ENCODE measurements at places on chromosomes 16 and 17.

- DNase-seq = no peak
Measured at GRCh38 chr17:32445497-32445896, 1.2 kb downstream of the PSMD11 start.

DNA sequence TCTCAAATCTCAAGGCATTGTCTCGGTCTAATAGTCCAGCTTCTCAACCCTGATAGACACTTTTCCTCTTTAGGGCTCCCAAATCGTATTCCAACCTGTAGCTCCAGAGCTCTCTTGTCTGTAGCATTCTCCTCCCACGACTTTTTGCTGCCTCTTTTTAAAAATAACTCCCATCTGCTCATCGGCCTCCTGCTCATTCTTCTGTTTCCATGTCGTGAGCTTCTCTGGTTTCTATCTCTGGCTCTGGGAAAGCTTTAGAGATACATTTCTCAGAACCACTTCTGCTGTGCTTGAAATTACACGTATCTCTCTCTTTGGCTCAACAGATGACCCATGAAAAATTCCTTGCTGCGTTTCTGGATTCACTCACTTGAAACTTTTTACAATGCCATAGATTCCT lies 609.6 kb upstream of the C16orf82 start:
- DNase-seq = no peak

GRCh38 chr17:9002606-9003354 lies 18.5 kb upstream of the NTN1 start:
- DNase-seq = peak; percentile 50

DNA sequence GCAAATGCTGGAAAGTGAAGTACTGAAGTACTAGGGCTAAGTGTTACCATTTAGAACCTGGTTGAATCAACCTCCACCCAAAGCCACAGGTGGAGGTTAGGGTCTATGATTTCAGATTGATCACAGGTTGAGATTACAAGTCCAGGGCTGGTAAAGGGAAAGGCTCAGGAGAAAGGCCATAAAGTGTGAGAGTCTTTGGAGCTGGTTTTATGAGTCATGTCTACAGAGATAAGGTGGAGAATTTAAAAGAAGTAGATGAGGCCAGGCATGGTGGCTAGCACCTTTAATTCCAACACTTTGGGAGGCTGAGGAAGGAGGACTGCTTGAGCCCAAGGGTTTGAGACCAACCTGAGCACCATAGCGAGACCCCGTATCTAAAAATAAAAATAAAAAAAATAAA lies 221.7 kb upstream of the CDH11 start:
- no peak for DNase-seq

- DNase-seq = no peak
Measured at GRCh38 chr17:37824534-37825485, 80.0 kb upstream of the HNF1B start.

DNA sequence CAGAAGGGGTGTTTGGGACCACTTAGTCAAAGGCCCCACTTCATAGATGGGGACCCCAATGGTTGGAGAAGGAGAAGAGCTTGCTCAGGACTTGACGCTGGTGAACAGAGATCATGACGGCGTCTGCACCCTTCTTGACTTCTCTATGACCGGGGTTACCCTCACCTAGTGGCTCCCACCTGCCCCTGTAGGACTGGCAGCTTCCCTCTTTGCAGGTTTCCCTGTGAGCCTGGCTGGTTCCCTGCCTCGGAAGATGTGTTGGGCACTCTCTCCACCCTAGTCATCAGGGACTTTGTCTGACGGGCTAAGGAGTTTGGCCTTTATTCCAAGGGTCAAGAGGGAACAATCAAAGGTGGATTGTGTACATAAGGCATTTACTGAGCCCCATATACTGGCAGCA lies 22.7 kb downstream of the TBX4 start:
- DNase-seq = no peak

DNA sequence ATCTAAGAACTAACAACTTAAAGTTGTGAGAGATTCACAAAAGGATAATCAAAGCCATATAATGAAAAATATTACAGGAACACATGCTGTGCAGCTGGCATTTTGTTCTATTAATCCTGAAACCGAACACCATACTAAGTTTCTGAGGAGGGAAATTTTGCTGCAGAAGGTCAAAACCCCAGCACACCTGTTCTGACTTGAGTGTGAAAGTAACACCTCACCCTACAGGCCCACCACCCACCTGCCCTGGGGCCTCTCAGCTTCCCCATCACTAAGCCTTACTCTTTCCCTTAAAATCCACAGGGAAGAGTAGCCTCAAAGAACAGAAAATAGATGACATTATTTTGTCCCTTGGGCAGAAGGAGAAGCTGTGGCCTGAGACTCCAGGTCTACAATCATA lies 44.8 kb downstream of the STAT5A start:
- no peak for DNase-seq

GRCh38 chr17:62800585-62800984 lies 7.5 kb downstream of the MARCHF10 start:
- no peak for DNase-seq

- DNase-seq = no peak
Measured at GRCh38 chr16:9650284-9650683, 531.9 kb downstream of the GRIN2A start.

- DNase-seq = no peak
Measured at GRCh38 chr17:50268743-50269275, 5.5 kb upstream of the TMEM92 start.

DNA sequence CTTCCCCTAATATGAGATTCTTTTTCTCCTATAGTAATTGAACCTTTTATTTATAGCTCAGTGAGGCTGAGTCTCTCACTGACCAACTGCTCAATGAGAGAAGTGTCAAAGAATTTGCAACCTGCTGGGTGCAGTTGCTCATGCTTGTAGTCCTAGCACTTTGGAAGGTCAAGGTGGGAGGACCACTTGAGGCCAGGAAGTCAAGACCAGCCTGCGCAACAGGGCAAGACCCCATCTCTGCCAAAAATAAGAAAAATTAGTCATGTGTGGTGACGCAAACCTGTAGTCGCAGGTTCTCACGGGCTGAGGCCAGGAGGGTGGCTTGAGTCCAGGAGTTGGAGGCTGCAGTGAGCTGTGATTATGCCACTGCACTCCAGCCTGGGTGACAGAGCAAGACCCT lies 30.9 kb upstream of the CRYBA1 start:
- DNase-seq = no peak

DNA sequence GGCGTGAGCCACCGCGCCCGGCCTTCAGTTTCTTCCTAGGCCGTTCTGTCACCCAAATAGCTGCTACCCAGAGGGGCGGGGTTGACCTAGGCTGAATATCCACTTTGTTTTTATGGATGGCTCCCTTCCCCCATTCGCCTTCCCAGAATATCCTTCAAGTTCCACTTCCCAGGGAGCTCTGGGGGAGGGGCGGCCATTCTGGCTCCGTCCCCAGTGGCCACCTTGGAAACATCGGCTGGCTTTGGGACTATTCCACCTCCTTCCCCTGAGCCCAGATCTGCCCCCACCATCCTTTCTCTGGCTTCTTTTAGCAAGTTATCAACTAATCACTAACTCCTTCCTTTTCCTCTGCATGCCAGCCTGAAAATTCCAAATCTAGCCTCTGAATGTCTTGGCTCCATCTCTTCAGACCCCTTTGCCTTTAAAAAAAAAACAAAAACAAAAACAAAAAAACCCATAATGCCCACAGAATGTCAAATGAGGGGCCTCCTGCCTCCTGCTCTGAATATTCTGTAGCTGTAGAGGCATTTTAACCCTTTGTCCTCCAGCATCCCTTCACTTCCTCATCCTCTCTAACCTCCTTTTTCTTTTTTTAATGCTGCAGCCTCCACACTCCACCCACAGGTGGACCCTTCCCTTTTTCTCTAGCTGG lies 6.4 kb downstream of the ATP1B2 start:
- no peak for DNase-seq

GRCh38 chr17:16941072-16942036 lies 30.6 kb downstream of the TNFRSF13B start:
- DNase-seq = no peak

- DNase-seq = peak; percentile 78
Measured at GRCh38 chr17:81291662-81292061, 3.4 kb downstream of the SLC38A10 start.

GRCh38 chr16:74740795-74741304 lies 33.8 kb downstream of the FA2H start:
- DNase-seq = no peak

DNA sequence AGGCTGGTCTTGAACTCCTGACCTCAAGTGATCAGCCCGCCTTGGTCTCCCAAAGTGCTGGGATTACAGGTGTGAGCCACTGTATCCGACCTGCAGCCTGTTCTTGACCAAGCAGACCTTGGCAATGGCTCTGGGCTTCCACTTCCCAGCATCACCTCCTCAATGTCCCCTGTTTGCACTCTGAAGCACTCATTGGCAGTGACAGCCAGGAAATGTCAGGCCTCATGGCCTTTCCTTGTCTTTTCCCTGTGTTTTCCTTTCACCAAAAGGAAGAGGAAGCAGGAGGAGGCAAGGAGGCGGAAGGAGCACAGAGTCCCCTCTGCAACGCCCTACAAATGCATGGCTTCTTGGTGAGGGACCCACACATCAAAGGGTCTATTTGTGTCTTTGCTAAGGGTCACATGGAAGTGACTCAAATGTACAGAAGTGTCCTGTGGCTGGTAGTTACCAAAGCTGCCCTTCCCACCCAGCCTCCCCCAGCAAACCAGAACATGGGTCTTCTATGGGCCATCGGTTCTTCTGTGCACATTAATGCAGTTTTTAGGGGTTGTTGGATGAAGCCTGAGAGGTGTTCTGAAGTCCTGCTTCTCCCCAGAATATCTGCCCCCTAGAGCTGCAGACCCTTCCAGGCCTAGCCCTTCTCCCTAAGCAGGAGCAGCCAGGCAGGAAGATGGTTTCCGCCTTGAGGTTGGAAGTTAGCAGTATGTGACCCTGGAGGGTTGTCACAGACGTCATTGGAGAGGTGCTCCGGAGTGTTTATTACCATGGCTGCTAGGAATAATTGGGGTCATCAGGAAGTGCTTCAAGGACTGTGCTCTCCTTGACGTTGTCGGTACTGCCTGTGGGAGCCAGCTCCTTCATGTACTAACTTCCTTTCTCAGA lies 60.8 kb downstream of the WIPI1 start:
- no peak for DNase-seq

- no peak for DNase-seq
Measured at GRCh38 chr16:10262377-10263132, 80.3 kb upstream of the GRIN2A start.

DNA sequence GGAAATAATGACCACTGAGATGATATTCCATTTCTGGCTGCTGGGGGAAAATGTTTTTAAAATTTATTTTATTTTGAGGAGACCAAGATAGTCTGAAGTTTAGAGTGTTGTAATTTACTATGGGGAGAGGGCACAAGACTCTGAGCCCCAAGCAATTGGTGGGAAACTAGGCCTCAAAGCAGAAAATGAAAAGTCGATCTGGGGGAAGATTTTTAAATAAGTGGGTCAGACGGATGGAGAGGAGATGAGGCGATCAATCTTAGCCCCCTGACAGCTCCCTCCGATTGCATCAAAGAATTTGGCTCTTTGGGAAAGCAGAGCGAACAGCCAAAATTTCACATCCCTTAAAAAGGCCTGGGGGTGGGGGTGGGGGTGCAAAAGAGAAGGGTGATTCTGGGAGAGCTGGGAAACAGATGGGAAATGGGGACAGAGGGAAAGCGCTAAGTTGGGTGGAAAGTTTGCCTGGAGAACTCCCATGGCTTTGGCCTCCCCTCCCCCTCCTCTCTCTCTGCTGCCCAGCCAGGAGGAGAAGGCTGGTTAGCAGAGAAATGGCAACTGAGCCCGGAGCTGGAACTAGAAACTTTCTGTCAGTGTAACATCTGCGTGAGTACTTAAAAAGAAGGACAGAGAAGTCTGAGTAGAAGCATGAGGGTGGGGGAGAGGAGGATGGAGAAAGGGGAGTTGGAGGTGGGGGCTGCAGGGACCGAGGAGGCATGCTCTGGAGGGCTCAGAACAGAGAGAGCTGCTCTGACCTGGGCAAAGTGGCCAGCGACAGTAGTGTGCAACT lies 1.4 kb upstream of the HOXB2 start:
- no peak for DNase-seq

DNA sequence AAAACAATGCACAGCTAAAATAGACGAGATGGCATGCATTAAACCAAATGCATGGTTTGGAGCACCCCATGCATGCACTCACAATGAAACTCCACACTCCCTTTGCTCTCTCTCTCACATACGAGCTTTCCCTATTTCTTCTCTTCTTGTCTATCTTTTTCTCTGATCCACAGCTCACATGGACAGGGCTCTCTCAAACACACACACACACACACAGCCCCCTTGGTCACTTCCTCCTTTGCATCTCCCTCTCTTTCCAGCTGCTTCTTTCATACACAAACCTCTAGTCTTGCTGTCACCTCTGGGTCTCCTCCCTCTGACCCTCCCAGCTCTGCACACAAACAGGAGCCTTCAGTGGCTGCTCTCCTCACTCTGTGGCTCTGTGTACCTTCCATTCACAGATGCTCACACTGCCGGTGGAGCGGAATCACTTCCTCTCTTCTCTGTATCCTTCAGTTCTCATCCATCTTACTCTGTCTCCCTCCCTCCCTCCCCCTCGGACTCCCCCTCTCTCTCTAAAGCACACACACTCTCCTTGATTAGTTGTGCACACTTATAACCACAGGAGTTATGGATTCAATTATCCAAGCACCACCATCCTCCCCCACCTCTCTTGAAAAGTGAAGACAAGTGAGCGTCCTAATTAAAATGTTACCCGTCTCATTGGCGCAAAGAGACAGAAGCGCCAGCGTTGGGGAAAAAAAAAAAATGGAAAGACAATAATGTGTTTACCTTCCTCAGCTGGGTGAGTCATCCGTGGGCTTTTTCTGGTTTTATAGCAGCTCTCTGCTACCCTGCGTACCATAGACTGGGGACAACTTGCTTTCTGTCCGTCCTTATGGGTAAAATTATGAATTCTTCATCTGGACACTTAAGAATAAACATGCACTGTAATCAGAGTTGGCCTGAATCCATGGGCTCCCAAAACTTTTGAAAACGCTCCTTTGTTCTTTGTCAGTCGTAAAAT lies 90.8 kb downstream of the SHISA6 start:
- DNase-seq = no peak

- DNase-seq = no peak
Measured at GRCh38 chr16:20504418-20504817, 53.1 kb downstream of the ACSM2A start.

DNA sequence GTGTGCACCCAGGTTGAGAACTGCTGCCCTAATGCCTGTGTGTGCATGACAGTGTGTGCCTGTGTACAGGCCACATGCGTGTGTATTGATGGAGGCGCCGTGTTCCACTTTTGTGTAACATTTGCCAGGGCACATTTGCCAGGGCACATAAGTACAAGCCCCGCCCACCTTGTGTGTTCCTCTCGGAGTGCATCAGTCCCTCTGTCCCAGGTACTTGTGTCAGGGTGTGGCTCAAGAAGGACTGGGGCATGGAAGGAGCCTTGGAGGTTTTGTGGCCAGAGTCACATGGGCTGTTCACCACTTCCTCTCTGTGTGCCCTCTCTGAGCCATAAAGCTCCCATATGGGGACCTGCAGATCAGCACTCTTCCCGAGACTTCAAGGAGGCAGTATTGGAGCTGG lies 73.9 kb downstream of the MRM1 start:
- DNase-seq = no peak

DNA sequence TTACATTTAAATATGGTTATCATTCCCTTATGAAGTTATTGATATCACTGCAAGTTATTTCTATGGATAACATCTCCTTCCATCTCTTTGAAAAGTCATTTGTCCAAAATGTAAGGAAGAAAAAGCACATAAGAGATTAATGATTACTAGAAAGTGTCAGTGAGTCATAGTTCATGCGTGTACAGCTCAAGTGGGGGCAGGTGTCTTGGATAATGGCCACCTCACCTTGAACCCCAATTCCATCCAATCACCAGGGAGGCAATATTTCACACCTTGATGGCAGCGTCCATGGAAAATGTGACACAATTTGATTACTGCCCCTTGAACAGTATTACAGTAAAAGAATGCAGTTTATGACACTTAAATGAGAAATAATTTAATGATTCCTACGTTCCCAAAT lies 358.3 kb upstream of the SOX9 start:
- DNase-seq = no peak

Data from stimulated activated CD4-positive, alpha-beta T cell treated with anti-CD3 and anti-CD28 coated beads, Interleukin-4, amount 100 ng/mL, for 1 hour (primary cell).